Mammary epithelial cell (primary cell): ENCODE measurements at places on chromosomes 4 and X. TPM values are rescaled to one million over a fixed set of nuclear protein-coding genes. Genes with fewer than 3 reads are reported as not detected.

The CT47B1 gene
- total RNA-seq, result not detected in 2 replicates

The CT83 gene
- total RNA-seq, result not detected

The GLRA3 gene
- total RNA-seq, result not detected in 2 replicates

The HAUS3 gene
- total RNA-seq, result 11.1 and 12.8 TPM in 2 replicates

The CENPVL1 gene
- total RNA-seq, result not detected

The PDLIM5 gene
- total RNA-seq, result 184 and 199 TPM in 2 replicates

The ADAMTS3 gene
- total RNA-seq, result 2.5 TPM

The TMEM150C gene
- 1.5 TPM for total RNA-seq

The GAGE12J gene
- total RNA-seq, result not detected

The TEX13B gene
- not detected in 2 replicates for total RNA-seq
